ENCODE measurements at places on chromosomes 4 and X.

- no peak for DNase-seq
Observed at GRCh38 chr4:17712166-17712565, 69.3 kb downstream of the FAM184B start.

DNA sequence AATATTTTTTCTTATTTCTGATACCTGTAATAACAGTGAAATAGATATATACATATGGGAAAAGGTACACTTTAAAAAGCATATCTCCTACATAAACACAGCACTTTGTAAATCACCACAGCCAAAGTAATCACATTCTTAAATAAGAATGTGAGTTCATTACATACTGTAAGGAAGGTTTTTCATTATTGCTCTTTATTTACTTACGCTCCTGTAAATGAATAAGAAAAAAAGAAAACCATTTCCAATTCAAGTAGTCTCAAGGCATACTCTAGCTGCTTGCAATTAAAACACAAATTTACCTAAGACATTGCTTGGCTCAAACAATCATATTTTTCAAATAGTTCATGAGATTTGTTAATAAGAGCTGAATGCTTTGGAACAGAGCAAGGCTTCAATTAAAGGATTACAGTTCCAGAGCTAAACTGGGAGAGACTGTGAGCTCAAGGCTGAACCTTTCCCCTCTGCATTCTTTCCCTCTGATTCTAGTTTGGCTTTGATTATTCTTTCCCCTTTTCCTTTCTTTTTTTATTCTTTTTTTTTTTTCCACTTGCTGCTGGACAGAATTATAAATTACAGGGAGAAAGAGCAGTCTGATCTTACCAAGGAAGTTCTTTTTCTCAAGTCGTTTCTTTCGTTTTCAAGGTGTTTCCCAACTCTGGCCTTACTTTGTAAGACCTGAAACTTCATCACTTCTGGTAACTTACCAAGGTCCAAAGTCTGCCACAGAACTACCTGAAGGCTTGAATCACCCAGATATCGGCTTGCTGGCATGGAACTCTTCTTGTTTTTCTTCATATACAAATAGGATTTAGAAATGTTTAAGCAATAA is 278.3 kb downstream of the INPP4B start:
- no peak for DNase-seq

GRCh38 chr4:90190525-90190924 is 63.3 kb downstream of the CCSER1 start:
- no peak for DNase-seq

GRCh38 chrX:15812192-15812938 is 22.1 kb downstream of the ZRSR2 start:
- DNase-seq, result no peak

DNA sequence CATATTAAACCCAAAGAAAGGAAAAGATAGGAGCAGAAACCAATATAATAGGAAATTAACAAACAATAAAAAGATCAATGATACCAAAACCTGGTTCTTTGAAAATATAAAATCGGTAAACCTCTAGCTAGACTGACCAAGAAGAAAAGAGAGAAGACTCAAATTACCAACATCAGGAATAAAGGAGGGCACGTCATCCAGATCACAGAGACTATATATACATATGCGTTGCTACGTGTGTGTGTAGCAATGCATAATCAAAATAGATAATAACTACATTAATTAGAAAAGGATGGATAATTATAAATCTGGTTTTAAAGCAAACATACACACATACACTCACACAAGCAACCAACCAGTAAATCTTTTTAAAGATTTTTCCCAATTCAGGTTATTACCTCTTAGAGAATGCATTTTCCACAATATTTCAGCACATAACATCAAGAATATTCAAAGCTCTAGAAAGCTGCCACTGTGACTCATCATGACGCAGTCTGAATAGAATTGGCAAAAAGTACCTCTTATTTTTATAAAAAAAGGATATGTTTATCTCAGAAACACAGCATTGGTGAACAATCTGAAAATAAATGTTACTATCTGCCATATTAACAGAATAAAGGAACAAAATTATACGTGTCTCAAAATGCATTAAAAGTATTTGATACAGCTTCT is 41.4 kb upstream of the USP9X start:
- no peak for DNase-seq

GRCh38 chr4:22957774-22958309 is 265.1 kb downstream of the GBA3 start:
- no peak for DNase-seq

GRCh38 chrX:10875995-10876394 is 235.1 kb upstream of the HCCS start:
- DNase-seq, result peak; percentile 43

GRCh38 chr4:151665022-151665784 is 95.6 kb downstream of the GATB start:
- no peak for DNase-seq

DNA sequence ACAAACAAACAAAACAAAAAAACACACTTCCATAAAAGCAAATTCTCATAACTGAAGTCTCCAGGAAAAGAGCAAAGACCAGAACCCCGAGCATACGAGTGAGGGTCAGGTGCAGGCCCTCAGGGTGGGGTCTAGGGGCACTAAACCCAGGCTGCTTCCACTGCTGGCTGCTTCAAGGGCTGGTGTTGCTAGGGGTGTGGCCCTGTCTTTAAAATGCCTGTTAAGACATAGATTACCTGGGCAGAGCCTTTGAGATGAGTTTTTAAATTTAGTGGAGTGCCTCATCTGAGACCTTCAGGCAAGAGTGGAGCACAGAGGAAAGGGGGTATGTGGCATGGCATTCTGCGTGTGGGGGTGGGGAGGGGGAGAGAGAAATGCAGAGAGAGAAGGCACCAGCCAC is 87.0 kb downstream of the FHDC1 start:
- no peak for DNase-seq

DNA sequence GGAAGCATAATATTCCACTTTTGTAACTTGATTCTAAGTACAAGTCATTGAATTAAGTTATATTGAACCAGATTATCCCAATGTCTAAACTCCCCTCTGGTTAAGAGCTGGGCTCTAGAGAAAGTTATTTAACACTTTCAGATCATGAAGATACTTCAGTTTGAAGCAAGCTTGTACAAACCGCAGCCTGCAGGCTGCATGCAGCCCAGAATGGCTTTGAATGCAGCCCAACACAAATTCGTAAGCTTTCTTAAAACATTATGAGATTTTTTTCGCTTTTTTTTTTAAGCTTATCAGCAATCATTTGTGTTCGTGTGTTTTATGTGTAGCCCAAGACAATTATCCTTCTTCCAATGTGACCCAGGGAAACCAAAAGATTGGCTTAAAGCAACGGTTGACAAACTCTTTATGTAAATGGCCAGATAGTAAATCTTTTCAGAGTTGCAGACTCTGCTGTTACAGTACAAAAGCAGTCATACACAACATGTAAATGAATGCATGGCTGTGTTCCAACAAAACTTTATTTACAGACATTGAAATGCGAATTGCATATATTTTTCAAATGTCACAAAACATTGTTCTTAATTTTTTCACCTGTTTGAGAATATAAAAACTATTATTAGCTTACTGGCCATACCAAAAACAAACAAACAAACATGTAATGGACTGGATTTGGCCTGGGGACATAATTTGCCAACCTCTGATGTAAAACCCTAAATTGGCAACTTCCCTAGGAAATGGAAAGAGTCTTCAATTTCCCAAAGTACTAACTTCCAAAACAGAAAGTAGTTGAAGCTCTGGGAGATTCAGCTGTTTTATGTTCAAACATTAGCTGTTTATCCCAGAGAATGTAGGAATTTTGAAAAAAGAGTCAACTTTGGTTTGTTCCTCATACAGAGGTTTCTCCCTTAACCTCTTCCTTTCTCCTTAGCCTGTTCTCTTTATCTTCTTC is 201.1 kb upstream of the MBNL3 start:
- DNase-seq, result no peak

DNA sequence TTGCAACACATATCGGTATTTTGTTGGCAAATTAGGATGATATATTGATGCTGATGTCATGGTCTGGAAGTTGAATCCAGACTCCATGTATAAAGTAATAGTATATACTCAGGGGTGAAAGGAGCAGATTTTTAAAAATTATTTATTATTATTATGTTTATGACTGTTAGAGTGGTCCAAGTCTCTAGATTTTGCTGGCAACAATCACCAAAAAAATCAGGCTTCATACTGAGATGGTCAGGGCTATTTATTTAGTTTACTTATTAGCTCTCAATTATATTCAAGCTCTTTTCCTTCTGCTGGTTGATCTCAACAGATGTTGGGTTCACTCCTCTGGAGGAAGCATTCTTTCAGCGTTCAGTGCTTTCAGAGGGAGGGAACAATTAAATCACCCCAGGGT is 73.9 kb upstream of the VCX3B start:
- no peak for DNase-seq

DNA sequence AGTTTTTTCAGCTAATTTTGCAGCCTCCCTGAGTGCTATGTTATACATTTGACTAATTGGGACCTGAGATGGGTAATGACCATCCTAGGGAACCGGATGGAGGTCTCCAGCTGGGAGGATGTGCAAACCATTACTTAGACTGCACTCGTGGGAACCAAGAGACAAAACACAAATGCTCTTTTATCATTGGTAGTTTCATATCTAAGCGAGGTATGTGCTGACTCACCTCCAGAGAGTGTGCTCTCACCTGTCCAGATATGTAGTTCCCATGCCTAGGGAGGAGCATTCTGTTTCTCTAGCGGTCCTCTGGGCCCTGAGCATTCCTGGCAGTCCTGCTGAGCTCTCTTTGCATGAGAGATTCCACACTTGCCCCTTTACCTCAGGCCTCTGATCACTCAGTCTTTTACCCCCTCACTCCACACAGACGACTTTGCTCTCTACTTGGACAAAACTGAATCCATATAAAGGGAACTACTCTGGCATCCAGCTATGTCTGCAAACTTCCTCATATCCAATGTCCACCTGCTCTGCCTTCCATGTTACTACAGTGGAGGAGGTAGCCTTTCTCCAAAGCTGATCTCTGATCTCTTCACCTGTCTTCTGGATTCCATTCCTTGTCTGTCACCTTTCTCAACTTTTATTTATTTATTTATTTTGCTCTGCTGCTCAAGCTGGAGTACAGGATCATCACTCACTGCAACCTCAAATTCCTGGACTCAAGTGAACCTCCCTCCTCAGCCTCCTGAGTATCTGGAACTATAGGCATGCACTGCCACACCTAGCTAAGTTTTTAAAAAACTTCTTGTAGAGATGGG is 88.4 kb downstream of the LRP2BP start:
- DNase-seq, result no peak

- DNase-seq, result no peak
Observed at GRCh38 chr4:3773552-3774001, 7.4 kb downstream of the ADRA2C start.

DNA sequence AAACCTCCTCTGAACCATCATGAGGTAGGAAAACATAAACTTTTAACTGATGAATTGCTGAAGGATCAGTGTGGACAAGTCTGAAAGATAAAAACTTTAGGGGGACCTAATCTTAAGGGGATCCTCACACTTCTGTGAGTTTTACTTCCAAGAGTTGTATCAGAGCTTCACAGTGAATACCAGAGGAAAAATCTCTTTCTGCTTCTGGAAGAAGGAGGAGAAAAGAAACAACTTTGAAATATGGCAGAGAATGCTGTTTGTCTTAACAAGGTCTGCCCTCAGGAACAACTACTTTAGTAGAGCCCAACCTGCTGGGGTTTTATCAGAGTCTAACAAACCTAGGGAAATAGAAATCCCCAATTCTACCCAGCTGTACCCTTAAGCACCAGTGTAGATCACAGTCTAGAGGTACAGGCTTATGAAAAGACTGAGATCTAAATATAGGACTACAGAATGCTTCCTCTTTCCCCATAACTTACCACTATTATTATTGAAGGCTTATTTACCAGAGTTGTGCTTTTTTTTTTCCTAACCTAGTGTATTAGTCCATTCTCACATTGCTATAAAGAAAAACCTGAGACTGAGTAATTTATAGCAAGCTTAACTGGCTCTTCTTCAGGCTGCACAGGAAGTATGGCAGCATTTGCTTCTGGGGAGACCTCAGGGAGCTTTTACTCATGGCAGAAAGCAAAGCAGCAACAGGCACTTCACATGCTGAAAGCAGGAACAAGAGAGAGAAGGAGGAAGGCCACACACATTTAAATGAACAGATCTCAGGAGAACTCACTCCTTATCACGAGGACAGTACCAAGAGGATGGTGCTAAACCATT is 167.9 kb downstream of the CAMK2D start:
- no peak for DNase-seq

- DNase-seq, result no peak
Observed at GRCh38 chr4:78811034-78811433, 34.9 kb downstream of the BMP2K start.

DNA sequence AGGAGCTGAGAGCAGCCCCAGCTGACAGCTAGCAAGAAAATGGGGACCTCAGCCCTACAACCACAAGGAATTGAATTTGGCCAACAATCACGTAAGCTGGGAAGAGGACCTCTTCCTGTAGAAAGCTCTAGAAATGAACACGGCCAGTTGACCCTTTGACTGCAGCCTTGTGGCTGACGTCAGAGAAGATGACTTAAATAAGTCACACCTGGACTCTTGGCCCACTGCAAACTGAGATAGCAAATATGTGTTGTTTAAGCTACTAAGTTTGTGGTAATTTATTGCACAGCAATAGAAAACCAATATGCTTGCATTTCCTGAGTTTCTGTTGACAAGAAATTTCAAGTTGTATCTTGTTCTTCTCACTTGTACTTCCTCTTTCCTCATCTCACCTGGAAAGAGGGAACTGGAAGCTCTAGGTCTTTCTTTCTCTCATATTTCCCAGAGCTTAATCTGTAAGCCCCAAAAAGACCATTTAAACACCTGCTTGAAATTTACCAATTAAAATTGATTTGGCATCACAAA is 18.8 kb downstream of the PRKG2 start:
- no peak for DNase-seq

- peak; percentile 3 for DNase-seq
Observed at GRCh38 chrX:78687586-78687985, 28.5 kb upstream of the RTL3 start.

DNA sequence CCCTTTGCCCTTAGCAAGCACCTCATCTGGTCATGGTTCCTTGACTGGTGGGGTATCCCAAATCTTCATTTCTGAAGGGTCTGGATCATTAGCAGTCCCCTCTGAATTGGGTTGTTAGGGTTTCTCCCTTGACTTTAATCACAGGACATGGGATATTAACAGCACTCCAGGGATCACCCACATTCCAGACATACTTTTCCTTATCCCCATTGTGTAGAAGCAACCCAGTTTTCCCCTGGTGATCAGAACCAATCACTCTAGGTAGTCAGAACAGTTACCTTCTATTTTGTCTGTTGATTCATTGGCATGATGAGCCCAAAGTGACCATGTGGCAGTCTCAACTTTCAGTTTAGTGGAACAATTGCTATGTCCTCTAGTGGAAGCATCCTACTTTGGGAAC is 29.1 kb upstream of the GRSF1 start:
- DNase-seq, result no peak

- DNase-seq, result no peak
Observed at GRCh38 chrX:150411656-150412055, 48.5 kb downstream of the MAMLD1 start.

- no peak for DNase-seq
Observed at GRCh38 chrX:109533631-109534030, 3.0 kb upstream of the NXT2 start.

GRCh38 chr4:52915730-52916300 is 53.7 kb downstream of the RASL11B start:
- DNase-seq, result no peak

Measured in stimulated activated naive B cell treated with anti-CD40 and anti-IgM and Interleukin-4, amounts not matched to agents 10 μg/mL and 1 μg/mL and 100 μg/mL, for 72 hours (primary cell).